AG09319 (cell line): ENCODE measurements at places on chromosomes 6 and 20.

- no peak for DNase-seq
Observed at GRCh38 chr20:60306105-60306504, 347.9 kb downstream of the CDH26 start.

GRCh38 chr6:33211666-33212422, 3.5 kb downstream of the RING1 start:
- no peak for DNase-seq

DNA sequence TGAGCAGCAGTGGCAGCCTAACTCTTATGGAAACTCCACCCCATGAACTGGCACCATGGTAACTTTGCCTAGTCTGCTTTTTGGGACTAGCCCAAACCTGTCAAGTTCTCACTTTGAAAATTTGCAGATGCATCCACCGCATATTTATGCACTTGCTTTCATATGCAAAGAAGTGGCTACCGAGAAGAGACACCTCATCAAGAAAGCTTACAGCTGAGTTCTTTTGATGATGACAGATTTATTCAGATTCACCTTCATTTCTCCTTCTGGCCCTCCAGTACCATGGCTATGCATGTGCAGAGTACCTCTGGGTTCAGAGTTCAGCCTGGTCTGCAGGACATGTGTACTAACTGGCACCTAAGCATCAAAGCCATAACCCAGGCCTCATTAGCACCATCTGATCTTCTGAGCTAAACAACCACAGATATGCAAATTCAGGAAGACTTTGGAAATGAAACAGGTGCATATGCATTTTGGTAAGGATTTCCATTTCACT, 154.3 kb upstream of the TENT5A start:
- no peak for DNase-seq

GRCh38 chr6:122845916-122846612, 57.0 kb downstream of the SMPDL3A start:
- DNase-seq: no peak

DNA sequence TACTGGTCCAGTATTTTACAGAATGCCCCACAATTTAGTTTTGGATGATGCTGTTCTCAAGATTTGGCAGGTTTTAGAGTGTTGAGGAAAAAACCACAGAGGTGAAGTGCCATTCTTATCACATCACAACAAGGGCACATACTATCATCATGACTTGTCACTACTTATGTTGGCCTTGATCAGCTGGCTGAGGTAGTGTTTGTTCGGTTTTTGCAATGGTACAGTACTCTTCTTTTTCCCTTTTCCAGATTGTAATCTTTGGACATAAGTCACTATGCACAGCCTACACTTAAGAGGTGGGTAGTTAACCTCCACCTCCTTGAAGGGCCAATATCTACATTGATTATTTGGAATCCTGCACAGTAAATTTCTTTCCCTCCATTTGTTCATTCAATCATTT, 8.8 kb downstream of the TENT5A start:
- DNase-seq: no peak

- no peak for DNase-seq
Observed at GRCh38 chr20:2261629-2262028, 34.2 kb upstream of the TGM3 start.

DNA sequence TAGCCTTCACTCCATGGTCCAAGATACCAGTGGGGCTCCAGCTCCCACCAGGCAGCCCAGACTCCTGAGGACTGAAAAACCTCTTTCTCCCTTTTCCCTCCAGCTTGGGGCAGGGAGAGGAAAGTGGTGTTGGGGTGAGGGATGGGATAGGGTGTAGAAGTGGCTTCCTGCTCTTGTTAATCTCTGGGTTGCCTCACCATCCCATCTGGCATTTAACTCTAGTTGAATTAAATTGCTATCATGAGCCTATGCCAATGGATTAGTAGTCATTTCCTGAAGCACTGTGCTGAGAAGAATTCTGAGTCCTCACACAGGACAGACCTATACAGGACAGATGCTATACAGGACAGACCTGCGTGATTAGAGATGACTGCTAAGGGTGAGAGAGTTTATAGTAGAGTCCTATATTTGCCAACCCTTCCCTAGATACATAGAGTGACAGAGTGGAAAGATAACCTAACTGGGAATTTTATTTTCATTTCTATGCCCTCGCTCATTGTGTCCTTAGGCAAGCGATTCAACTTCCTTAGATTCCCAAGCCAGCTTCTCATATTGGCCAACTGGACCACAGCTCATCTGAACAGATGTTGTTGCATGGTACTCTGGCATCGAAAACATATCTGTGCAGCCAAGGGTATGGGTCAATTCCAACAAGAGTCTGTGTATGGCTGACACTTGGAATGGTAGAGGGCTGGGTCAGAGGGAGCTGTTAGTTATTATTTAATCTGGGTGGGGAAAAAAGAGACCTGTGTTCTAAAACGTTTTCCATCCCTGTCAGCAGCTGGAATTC, 42.8 kb downstream of the MCHR2 start:
- DNase-seq: no peak

GRCh38 chr20:63475209-63475608, 2.8 kb upstream of the KCNQ2 start:
- no peak for DNase-seq

DNA sequence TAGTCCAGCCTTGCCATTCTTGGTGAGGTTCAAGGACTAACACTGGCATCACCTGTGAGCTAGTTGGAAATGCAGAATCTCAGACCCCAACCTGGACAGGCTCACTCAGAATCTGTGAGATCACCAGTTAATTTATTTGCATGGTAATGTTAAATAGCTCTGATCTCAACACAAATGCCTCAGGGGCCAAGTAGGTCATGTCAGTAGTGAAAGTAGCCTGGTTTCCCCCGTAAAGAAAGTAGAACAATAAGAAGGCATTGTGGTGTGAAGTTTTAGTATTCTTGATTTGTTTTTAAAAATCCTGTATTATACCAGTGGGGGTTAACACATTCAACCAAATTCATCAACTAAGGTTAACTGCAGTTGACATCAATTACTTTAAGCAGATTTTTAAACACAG, 105.5 kb downstream of the PPP1R14C start:
- no peak for DNase-seq

GRCh38 chr6:26205625-26206574, 118.7 kb downstream of the HFE start:
- DNase-seq: no peak

DNA sequence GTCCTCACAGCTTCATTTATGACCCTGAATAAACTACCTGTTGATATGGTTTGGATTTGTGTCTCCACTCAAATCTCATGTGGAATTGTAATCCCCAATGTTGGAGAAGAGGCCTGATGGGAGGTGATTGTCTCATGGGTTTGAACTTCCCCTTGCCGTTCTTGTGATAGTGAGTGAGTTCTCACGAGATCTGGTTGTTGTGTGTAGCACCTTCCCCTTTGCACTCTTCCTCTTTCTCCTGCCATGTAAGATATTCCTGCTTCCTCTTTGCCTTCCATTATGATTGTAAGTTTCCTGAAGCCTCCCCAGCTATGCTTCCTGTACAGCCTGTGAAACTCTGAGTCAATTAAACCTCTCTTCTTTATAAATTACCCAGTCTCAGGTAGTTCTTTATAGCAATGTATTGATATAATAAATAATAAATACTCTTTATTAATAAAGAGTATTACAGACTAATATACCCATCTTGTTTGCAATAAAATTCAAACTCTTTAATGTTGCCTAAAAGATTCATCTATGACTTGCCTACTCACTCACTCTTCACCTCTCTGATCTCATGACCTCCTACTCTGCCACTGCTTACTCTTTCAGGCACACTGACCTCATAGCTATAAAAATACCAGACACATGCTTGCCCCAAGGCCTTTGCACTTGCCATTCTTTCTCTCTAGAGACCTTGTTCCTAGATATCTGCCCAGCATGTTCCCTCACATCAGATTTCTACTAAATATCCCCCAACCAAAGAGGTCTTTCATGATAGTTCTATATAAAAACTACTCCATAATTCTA, 256.4 kb upstream of the MARCKS start:
- DNase-seq: no peak

DNA sequence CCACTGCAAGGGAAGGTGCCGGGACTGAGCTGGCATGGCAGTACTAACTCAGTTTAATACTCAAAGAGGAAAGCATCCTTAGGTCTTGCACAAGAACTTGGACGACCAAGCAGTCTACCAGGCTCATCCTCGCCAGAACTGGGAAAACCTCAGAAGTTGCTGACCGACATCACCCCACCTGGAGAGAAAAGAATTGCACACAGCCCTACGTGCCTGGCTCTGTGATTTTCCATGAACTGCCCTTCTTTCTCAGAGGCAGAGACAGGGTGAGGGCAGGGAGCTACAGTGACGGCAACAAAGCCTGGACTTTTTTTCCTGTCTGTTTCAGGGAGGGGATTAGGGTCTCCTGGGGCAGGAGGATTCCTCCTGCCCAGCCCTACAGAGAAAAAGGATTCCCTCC, 8.0 kb downstream of the JAG1 start:
- no peak for DNase-seq

GRCh38 chr20:13121840-13122515, 99.1 kb upstream of the ISM1 start:
- no peak for DNase-seq

GRCh38 chr6:20365456-20365855, 36.2 kb upstream of the E2F3 start:
- no peak for DNase-seq

DNA sequence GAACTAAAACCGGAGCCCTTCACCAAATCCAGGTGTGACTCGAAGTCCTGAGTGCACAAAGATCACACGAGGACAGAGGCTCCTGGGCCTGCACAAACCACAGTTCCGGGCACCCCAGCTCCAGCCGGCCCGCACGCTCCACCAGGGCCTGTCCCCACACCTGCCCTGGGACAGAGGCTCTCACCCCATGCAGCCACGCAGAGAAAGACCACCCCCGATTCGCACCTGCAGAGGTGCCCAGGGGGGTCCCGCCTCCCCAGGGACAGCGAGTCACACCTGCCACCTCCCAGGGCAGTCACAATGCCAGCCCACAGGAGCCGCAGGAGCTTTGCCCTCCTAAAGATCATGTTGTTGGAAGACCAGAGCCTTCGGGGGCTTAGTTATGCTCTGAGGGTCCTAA, 25.4 kb upstream of the MRGBP start:
- no peak for DNase-seq

DNA sequence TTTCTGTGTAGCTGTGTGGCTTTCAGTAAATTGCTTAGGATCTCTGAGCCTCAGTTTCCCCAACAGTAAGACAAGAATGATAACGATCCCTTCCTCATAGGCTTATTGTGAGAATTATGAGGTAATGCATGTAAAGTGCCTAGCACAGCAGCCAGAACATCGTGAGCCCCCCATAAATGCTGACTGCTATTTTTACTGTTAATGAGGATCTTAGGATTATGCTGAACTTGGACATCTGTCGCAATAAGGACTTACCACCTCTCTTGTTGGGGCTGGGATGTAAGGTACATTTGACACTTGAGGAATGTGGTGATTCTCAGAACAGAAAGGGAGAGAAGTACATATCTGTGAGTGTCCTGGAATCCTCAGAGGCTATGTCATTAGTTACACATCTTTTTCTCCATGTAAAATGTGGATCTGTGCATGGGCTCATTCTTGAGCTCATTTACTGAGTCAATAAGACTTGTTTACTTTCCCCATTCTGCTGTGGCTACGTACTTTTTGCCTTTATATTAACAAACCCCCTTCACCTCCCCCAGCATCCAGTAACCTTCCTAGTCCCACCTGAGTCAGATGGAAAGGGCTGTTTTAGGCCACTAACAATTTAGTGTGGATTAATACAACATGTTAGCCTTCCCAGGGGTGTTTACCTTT, 64.4 kb upstream of the PLEKHG1 start:
- no peak for DNase-seq

- DNase-seq: no peak
Observed at GRCh38 chr20:49320460-49320859, 42.6 kb upstream of the ZNFX1 start.

DNA sequence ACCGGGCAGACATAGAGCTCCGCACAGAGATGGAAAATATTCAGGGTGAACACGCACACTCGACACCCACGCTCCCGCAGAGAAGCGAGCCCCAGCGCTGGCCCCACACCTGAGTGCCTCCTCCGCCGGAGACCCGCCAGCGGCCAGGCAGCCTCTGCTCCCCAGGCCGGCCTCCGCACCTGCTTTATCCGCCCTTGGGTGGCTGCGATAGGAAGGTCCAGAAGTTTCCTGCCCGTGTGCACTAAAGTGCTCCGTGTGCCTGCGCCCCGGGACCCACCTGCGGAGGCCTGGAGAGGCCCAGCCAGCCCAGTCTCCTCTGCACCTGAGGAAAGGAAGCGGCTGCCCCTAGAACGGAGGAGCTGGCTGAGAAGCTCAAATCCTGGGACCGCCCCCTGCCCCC, 10.8 kb upstream of the FOXC1 start:
- no peak for DNase-seq

DNA sequence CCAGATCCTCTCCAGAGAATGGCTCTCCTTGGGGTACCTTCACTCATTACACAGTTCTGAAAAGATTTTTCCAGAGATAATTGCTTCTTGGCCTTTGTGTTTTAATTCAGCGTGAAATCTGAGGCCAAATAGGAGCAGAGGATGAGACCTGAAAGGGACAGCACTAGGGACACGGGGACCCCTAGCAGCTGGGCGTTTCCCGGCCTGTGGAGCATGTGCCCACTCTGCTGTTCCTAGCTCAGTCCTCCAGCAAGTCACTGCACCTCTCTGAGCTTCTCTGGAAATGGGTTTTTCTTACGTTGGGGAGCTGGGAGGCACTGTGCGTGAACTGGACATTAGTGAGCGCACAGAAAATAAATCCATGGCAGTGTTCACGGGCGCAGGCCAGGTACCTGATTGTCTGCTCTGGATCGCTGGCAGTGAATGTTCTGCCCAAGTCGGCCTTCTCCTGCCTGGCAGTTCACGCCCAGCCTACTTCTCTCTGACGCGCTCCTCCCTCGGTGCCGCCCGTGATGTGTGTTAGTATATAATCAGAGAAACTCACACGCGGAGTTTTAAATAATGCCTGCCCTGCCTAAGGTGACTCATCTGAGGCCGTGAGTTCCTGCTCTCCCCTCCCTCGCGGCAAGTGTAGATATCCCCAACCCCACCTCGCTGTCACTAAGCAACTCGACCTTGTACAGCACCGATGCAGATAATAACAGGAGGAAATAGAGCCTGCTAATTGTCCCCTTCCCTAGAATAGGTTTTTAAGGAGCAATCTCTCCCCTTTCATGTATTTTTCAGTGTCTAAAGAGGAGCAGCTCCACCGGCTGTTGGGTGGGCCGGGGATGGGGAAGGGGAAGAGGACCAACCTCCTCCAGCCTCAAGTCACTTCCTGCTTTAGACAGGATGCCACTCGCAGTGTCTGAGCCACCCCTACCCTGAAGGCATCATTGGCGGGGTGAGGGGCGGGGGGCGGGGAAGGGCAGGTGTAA, 2.7 kb upstream of the TUBB2A start:
- no peak for DNase-seq

GRCh38 chr6:34237722-34238584, 1.3 kb downstream of the HMGA1 start:
- no peak for DNase-seq

GRCh38 chr20:152131-152530, 5.1 kb upstream of the DEFB127 start:
- DNase-seq: no peak

DNA sequence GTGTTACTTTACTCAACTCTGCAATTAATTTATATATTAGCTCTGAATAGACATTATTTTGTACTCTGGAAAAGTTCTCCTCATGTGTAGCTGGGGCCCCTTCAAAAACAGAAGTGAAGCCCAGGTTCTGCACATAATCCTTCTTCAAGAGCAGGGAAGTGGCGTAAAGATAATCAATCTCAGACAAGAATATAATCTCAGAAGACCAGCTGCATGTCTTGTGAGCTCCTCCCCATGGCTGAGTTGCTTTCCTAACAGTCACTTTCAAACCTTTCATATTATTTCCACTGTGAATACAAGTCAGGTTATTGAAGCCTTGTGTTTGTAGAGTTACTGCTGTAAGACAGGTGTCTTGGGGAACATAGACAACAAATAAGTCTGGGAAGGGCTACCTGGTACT, 691.9 kb downstream of the RFPL4B start:
- no peak for DNase-seq

GRCh38 chr6:11407414-11407813, 130.1 kb upstream of the TMEM170B start:
- no peak for DNase-seq
